Non-pigmented ciliary epithelial cell (primary cell): ENCODE measurements at places on chromosomes 1 and 21.

GRCh38 chr1:73511038-73511437 is 686.9 kb downstream of the LRRIQ3 start:
- DNase-seq: no peak

- DNase-seq: no peak
Observed at GRCh38 chr1:172732427-172732826, 73.5 kb downstream of the FASLG start.

DNA sequence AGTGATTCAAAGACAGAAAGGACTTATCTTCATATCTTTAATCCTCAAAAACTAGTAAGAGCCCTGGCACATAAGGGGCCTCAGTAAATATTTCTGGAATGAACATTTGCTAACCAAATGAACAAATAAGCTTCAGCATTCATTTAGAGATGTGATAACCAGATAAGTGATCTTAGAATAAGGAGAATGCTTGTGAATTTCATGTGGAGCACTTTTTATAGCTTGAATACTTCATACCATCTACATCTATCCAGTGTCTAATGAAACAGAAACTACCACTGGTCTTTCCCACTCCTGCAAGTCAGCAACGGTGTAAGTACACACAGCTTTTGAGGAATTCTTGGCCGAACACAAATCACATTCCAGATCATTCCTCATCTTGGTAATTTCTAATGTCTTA is 38.5 kb downstream of the EDEM3 start:
- DNase-seq: no peak

DNA sequence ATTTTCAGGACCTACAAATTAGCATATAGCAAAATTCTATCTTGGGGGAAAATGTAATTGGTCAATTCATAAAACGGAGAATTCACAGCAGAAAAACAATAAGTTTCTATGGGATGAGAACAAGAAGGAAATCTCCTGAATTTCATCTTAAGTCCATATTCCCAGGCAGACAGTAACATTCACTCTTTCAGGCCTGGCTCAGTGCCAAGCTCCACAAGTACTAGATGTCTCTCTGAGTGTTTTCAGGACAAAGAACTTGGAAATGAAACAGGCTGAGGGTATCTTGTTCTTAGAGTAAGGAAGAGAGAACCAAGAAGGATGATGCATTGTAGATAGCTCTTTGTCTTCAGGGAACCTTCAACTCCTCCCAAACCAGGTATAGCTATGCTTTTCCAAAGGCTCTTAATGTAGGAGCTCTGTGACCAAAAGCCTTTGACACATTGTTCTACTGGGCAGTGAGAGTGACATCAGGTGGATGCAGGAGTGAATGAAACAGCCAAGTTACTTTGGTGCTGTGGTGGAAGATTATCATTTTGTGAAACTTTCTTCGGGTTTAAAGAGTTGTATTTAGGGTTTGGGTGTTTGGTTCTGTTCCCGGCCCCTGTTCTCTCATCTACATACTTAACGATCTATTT is 298.3 kb downstream of the GPATCH2 start:
- no peak for DNase-seq

GRCh38 chr1:21099034-21099868 is 77.4 kb downstream of the EIF4G3 start:
- no peak for DNase-seq

- no peak for DNase-seq
Observed at GRCh38 chr21:36966821-36967768, 626 bp upstream of the HLCS start.

GRCh38 chr21:38645282-38645681 is 147.0 kb upstream of the ERG start:
- DNase-seq: peak; percentile 83

- DNase-seq: no peak
Observed at GRCh38 chr1:112881742-112882127, 74.3 kb downstream of the SLC16A1 start.

GRCh38 chr1:182227864-182228547 is 163.6 kb downstream of the GLUL start:
- DNase-seq: no peak

DNA sequence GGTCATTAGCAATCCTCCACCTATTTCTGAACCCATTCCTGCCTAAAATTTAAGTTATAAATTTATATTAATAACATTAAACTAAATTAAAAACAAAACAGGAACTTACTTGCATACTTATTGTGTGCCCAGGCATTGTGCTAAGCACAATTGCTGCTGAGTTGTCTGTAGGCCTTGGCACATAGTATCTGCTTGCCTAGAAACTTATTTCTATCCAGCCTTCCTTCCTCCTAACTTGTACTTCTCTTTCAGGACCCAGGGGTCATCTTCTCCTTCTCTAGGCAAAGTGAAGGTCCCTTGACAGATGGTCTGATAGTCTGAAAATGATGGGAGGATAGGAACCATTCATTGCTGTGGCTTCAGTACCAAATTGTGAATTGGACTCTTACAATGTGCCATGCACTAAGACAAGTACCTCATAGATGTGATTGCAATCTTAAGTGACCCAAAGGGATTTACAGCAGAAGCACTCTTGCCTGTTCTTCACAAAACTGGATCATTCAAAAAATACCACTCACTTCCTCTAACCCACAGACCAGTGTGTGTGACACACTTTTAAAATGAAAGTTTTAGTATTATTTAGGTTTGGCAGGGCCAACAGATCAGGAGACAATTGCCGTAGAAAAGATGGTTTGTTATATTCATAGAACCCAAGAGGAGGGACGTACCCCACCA is 10.3 kb upstream of the CD101 start:
- DNase-seq: no peak

DNA sequence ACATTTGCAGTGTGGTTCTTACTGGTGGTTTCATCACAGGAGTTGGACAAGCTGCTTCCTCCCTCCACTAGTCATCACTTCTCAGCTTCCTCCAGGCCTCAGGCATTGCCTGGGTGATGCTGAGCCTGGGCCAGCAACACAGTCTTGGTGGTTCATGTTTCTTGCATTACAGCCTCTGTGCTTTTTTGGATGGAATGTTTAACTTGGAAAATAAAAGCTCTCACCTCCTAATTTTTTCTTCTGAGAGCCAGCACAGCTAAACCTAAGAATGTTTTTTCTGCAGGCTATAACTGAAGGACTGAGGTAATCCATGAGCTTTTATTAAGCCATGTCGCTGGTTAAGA is 66.1 kb upstream of the RHOU start:
- no peak for DNase-seq

- no peak for DNase-seq
Observed at GRCh38 chr1:110719908-110720307, 45.2 kb upstream of the KCNA3 start.

DNA sequence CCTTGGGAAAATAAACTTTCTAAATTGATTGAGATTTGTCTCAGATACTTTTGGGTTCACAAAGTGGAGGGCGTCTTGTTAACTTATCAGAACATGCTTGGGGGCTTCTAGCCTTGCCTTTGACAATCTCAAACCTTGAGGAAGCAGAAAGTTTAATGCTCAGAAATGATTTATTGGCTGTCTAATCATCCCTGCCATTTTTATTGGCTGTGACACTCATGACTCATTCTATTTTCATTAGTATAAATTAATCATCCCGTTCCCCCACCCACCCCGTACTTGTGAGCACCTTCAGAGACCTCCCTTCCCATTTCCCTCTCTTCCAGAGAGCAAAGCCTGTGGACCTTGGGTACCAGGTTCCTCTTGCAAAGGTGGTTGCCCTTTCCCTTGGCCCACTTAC is 87.1 kb downstream of the FGGY start:
- DNase-seq: no peak

DNA sequence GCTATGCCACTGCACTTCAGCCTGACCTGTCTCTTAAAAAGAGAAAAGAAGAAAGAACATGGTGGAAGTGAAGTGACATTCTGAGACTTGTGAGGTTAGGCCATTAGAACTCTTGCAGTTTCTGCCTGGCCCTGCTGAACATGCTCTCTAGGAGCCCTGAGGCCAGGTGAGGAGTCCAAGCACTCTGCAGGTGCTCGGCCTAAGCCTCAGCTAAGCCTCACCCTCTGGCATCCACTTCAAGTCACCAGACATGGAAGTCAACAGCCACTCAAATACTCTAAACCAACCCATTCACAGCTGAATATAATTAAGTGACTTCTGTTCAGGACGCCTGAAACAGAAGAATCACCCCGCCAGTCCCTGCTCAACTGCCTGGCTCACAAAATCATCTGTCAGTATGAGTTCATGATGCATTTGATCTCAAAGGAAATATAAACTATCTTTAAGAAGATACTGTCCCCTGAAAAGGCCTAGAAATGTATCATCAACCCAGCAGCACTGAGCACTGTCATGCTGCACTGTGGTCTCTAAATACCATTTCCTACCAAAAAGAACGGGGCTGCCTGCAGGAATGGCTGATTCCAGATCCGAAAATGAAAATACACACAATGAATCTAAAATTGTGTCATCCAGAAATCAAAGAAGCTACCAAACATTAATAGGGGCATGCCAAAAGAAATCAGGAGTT is 118.8 kb downstream of the PSMG1 start:
- DNase-seq: no peak

DNA sequence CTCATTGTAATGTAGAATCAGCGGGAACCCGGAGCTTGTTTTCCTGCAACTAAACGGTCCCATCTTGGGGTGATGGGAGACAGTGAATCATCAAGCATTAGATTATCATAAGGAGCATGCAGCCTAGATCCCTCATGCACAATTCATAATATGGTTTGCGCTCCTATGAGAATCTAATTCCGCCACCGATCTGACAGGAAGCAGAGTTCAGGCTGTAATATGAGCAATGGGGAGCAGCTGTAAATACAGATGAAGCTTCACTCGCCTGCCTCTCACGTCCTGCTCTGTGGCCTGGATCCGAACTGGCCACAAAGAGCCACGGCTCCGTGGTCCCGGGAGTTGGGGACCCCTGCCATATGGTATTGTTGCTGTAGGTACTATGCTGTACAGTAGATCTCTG is 1.6 kb downstream of the IFI44 start:
- peak; percentile 10 for DNase-seq

- no peak for DNase-seq
Observed at GRCh38 chr1:226203655-226204054, 17.1 kb upstream of the ACBD3 start.

DNA sequence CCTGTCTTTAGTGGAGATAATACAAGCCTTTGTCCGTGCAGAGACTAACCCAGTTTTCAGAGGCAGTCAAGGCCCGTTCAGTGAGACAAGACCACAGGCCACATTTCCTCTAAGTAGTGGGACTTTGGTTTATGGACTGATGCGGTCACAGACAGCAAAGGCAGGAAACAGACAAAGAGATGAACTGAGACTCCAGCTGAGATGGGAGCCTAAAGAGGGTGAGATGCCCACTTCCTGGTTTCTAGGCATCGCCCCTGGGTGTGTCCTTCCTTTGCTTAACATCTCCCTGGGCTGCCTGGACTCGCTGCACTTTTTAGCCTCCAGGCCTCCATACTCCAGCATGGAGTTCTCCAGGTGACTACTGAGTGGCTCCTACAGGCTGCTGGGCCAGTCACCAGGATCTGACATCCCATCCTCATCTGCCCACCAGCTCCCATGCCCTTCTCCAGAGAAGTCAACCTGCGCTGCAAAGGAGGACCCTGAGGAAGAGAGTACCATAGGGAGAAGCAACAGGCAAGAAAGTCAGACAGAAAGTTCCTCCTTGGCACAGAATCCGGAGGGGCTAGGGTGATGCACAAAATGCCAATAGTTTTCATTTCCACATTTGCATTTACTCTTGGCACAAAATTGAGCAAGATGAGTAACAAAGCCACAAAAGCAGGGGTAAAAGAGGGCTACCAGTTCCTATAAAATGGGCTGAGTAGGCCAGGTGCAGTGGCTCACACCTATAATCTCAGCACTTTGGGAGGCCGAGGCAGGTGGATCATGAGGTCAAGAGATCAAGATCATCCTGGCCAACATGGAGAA is 15.1 kb downstream of the THEMIS2 start:
- DNase-seq: no peak

DNA sequence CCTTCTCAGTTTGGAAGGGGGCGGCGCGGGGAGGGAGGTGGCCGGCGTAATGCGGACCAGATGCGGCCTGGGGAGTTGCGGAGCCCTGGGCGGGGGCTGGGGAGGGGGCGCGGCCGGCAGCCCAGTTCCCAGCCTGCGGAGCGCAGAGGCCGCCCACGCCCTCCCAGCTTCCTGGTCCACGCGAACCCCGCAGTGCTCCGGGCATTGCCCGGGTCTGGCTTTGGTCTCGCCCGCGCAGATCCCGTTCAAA is 695 bp downstream of the DMBX1 start:
- DNase-seq: no peak

DNA sequence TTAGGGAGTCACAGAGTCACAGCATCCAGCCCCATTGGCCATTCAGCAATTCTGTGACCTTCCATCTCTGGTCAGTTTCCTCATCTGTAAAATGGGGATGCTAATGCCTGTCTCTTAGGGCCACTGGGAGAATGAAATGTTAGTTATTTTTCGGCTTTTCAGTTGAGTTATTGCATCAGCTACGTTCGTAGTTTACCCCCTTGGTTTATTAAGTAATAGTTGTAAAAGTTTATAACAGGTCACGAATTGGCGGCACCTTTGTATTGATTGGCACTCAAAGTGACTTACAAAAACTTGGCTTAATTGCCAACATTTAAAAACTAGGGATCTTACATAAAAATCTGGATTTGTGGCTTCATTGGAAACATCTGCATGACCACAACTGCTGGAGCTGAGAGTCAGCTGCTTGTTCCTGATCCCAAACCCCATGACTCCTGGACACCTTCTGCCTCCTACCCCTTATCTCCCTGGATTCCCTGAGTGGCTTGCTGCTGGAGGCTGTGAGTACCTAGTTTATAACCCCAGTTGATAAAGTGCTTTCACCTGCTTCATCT is 23.0 kb upstream of the SLC1A7 start:
- DNase-seq: no peak

GRCh38 chr1:58487002-58487401 is 59.5 kb downstream of the OMA1 start:
- DNase-seq: no peak

GRCh38 chr1:161492827-161493226 is 12.4 kb upstream of the FCGR2A start:
- DNase-seq: no peak

- no peak for DNase-seq
Observed at GRCh38 chr21:34018910-34019309, 54.5 kb upstream of the MRPS6 start.

- no peak for DNase-seq
Observed at GRCh38 chr1:14065486-14065885, 365.5 kb downstream of the PRDM2 start.

GRCh38 chr1:23370709-23371584 is 1.3 kb upstream of the ZNF436 start:
- DNase-seq: no peak

DNA sequence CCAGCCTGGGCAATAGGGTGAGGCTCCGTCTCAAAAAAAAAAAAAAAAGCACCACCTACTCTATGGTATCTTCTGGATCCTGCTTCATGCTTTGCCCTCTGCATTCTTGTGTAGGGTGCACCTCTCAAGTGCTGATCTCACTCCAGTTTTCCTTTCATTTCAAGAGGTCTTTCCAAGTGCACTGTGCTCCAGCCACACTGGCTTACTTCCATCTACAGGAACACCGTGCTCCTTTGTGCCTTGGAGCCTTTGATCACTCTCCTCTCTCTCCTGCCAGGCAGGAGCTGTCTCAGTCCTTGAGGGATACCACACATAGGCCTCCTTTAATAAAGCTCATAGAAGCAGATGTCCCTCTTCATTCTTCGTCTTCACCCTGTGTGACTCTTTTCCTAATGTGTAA is 55.4 kb upstream of the GREM2 start:
- DNase-seq: no peak

- no peak for DNase-seq
Observed at GRCh38 chr1:101073836-101074235, 48.3 kb upstream of the DPH5 start.

- no peak for DNase-seq
Observed at GRCh38 chr1:107926436-107927080, 38.4 kb downstream of the VAV3 start.
